ENCODE measurements at places on chromosomes 6 and 20. TPM values are rescaled to one million over a fixed set of nuclear protein-coding genes. Genes with fewer than 3 reads are reported as not detected.

PLCB4 gene
- 2.7 TPM for total RNA-seq

ELOVL2 gene
- total RNA-seq, result 0.89 TPM

TXLNB gene
- total RNA-seq, result 0.05 TPM

WFDC5 gene
- not detected for total RNA-seq

ZC3H12D gene
- 0.30 TPM for total RNA-seq

ENPP4 gene
- total RNA-seq, result 0.74 TPM

VGLL2 gene
- not detected for total RNA-seq

CLPSL1 gene
- not detected for total RNA-seq

FOXP4 gene
- 7.2 TPM for total RNA-seq

Data from smooth muscle cell of the umbilical artery (primary cell).